ENCODE measurements at places on chromosomes 1 and 21.
A peak's percentile ranks its signal among the peaks of the same experiment; 100 is the strongest.

- DNase-seq = no peak
Observed at GRCh38 chr1:197137322-197137721, 9.1 kb downstream of the ASPM start.

- no peak for DNase-seq
Observed at GRCh38 chr1:44275991-44276405, 62.7 kb downstream of the DMAP1 start.

DNA sequence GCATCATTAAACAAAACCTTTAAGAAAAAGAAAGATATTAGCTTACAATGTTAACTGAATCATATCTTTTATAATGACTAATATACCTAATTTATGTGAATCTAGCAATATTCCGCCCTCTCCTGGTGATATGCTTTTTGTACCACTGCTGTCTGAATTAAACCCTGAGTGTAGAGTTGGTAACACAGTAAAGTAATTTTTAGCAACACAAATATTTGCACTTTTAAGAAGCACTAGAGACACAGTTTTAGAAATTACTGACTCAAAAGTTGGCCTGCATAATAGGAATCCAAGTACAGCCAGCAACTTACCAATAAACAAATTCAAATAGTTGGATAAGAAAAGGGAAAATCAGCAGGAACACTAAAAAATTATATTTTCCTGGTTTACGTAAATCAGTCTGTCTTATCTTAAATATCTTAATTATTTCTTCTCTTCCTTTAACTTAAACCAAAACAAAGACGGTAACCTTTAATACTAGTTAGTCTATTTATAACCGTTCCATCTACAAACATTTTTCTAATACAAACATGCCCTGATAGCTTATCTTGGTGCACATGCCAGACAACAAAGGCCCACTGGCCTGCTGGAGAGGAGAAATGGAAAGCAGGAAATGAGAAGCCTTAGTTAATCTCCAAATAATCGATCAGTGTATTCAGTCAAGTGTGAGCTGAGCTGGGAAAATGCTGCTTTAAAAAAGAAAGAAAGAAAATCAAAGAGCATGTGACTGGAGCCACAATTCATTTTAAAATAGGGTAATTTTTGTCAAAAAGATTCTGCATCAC lies 246.0 kb downstream of the RERE start:
- peak; percentile 41 for DNase-seq

DNA sequence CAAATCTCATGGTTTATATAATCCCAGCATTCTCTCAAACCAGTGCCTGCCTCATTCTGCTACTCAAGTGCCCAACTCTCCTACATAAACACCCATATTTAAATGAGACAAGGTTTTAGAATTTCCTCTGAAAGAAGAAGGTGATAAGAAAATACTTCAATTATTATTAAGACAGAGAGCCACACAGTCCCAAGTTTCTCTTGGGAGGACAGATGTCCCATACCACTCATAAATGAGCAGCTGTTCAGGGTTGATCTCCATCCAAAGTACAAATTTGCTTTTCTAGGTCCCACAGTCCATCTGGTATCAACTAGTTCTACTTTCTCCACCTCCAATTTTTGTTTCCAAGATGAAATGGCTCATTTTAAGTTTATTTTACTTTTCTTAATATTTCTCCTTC lies 11.3 kb downstream of the DCAF8 start:
- DNase-seq = no peak

DNA sequence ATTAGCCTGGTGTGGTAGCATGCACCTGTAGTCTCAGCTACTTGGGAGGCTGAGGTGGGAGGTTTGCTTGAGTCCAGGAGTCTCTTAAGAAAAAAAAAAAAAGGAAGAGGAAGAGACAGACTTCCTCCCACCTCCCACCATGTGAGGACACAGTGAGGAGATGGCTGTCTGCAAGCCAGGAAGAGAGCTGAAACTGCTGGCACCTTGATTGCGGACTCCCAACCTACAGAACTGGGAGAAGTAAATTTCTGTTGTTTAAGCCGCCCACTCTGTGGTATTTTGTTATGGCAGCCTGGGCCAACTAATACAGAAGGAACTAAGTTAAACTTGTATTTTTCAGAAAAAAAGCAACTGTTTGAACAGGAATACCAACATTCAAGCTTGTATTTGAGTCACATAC lies 21.7 kb downstream of the DOP1B start:
- DNase-seq = no peak

DNA sequence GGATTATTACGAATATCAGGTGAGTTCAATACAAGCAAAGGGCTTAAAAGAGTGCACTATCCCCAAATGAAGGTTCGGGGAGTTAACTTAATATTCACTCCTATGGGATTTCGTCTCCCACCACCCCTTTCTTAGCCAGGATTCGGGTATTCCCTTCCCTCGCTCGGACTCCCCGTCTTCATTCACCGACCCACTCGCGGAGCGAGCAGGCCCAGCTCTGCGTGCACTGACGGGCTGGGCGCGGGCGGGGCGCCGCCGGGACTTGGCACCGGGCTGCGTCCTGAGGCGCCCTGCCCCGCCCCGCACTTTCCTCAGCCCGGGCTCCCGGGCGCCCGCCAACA lies 7.7 kb upstream of the MPZL1 start:
- DNase-seq = peak; percentile 53

- DNase-seq = no peak
Observed at GRCh38 chr1:44609768-44610526, 64.3 kb downstream of the TMEM53 start.

DNA sequence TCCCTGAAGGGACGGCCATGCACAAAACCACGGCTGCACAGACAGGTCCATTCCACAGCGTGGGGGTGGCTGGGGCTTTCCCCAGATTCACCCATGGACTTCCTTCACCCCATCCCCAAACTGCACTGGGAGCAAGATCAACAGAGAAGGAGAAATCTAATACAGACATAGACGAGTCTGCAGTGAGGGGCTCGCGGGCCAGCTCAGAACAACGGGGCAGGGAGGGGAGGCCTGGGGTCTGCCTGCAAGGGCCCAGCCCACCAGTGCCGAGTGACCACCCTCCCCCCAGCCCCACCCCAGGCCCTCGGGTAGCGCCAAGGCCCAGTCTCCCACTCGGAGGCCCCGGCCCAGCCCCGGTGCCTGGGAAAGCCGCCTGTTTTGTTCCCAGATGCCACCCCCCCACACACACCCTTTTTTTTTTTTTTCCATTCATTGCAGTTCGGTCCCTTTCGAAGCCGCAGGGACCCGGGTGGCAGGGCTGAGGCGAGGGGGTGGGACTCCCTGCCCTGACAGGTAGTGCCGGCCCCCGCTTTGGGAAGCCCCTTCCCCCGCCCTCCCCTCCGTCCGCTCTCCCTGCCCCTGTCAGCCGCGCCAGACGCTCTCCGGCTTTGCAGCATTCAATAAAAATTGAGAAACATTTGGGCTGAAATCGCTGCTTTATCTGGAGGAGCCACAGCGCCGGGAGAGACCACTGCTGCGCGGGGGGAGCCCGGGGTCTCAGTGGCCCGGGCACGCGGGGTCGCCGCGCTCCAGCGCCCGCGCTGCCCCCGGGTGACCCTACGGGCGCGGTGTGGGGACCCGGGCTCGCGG lies 543 bp upstream of the EPHB2 start:
- peak; percentile 80 for DNase-seq

DNA sequence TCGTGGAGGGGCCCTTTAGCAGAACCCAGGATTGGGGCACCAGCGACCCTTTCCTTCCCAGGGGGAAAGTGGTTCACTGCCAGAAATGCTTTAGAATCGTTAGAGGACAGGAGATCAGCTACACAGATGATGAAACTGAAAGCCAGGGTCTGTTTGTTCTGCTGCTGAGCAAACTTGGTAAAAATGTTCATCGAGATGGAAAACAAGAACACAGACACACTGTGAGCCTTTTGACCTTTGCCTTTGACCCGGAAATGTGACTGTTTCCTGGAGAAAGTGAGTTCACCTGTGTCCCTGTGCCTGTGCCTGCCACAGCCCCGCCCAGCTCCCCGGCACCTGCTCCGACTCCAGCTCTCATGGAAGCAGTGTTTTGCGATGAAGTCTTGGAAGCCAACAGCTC lies 234.3 kb downstream of the CAMTA1 start:
- DNase-seq = no peak

- DNase-seq = peak; percentile 23
Observed at GRCh38 chr1:213136190-213136917, 85.3 kb downstream of the RPS6KC1 start.

GRCh38 chr1:230079199-230080024 lies 12.4 kb downstream of the GALNT2 start:
- no peak for DNase-seq

DNA sequence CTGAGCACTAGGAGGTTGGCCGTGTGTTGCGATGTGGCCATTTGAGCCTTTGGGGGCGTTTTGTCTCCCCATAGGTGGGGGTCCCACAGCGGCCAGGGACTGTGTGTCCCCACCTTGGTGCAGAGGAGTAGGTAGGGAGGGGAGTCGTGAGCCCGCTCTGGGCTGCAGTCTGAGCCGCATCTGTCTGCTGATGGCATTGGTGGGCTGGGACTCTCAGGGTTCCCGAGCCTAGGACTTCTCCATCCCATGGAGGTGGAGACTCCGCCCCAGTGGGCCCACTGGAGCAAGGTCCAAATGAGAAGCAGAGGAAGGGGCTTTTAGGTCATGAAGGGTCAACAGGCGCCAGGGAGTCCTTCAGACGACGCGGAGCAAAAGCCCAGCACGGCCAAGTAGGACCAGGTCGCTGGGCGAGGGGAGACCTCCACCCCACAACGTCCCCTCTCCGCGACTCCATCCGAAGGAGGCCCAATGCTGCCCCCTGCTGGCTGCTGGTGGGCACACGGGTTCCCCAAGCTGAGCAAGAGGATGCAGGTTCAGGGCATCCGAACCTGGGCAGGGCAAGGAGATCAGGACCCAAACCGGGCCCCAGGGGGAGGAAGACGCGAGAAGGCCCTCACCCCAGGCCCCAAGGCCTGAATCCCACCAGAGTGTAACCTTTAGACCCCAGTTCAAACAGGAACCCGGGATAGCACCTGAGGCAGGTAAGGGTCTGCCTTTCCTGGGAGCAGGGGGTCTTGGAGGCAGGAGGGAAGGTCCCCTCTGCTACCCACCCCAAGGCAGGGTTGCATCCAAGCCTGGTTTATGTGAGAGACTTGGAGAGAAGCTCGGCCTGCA lies 14.9 kb downstream of the TTC34 start:
- peak; percentile 68 for DNase-seq

GRCh38 chr1:248404024-248404423 lies 1.2 kb downstream of the OR2T1 start:
- DNase-seq = no peak

GRCh38 chr1:23627069-23627735 lies 64.4 kb upstream of the RPL11 start:
- no peak for DNase-seq

DNA sequence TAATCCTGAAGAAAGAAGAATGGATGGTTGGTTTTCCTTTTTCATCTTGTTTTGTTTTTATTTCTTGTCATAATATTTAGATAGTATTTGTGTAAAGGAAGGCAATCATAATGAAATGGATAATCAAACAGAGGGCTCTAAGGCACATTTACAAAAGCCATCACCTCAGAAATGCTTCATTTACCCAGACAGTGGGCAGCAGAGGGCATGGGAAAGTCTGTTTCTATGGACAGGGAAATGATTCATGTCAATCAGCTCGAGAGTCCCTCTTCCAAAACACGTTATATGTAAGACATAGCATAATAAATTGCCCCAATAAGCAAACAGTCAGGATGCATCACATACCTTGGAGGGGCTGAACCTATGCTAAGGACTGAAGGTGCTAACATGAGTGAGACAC lies 426.1 kb downstream of the PLPP3 start:
- no peak for DNase-seq

DNA sequence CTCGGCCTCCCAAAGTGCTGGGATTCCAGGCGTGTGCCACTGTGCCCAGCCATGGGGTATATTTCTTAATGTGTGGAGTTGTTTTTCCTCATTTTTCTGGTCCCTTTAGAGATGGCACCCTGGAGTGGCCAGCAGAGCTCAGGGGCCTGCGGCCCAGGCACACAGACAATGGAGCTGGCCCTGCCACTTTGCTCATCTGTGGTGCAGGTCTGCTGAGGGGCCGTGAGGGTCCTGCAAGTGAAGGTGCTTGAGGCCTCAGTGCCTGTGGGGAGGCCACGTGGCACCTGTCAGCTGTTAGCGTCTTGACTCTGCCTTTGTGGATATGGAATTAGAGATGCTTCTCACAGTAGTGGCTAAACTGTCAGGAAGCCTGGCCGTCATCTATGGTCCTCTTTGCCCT lies 7.5 kb downstream of the COL18A1 start:
- DNase-seq = no peak

DNA sequence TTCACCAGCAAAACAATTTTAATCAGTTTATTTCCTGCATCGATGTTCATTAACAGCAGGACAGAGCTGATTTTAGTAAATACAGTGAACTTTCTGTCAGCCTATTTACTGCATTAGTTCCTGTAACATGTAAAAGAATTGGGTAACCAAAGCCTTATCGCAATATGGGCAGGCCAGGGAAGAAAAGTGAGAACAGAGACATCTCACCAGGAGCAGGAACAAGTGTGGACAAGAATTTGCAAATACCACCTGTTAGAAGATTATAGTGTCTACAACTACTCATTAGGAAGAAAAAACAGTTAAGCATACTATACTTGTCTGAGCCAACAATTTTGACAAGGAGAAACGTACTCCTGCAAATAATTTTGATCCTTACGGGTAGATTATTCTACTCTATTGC lies 1293.9 kb downstream of the PLA2G4A start:
- no peak for DNase-seq

- no peak for DNase-seq
Observed at GRCh38 chr1:154856544-154856943, 13.5 kb downstream of the KCNN3 start.

GRCh38 chr21:17613242-17613676 lies 558 bp upstream of the BTG3 start:
- peak; percentile 12 for DNase-seq

DNA sequence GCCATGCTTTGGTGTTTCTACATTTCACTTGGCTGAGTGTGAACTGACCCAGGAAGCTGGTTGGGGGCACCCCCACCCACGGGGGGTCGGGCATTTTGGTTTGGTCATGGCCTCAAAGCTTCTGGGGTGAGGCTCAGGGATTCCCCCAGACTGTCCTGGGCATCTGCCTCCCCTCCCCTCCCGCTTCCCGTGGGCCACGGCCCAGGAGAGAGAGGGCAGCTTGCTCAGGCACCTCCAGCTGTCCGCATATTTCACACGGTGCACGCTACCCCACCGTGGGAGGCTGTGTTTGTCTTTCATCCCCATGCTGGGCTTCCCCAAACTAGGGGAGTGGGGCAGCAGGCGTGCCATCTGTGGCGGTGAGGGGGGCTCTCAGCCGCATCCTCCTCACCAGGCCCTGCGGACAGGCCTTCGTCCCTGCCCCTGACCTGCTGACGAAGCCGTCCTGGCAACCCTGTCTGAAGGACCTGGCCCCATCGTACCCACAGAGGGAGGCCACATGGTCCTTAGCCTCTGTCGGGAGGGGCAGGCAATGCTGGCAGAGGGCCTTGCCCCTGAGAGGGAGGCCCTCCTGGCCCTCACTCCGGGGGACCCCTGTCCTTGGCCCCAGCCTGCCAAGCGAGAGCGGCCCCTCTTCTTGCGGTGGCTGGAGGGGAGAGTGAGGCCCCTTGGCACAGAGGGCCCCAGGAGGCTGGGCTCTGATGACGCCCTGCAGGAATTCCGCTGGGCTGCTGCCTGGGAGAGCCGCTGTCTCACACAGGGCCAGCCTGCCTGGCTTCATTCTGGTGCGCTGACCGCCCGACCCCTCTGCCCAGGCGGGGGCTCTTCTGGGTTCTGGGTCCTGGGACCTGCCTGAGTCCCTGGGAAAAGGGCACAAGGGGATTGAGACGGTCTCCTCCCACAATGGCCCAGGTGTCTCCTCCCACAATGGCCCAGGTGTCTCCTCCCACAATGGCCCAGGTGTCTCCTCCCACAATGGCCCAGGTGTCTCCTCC lies 22.1 kb downstream of the TP73 start:
- no peak for DNase-seq

- DNase-seq = no peak
Observed at GRCh38 chr21:39504230-39504629, 52.5 kb downstream of the SH3BGR start.

GRCh38 chr1:172089768-172090510 lies 248.6 kb downstream of the DNM3 start:
- DNase-seq = peak; percentile 15

All from HuH-7 (cell line).